Nephron progenitor cell (in vitro differentiated cells): ENCODE measurements at places on chromosomes 1 and 21.
A peak's percentile ranks its signal among the peaks of the same experiment; 100 is the strongest.

GRCh38 chr1:196690582-196690981 is 38.7 kb downstream of the CFH start:
- DNase-seq = no peak

DNA sequence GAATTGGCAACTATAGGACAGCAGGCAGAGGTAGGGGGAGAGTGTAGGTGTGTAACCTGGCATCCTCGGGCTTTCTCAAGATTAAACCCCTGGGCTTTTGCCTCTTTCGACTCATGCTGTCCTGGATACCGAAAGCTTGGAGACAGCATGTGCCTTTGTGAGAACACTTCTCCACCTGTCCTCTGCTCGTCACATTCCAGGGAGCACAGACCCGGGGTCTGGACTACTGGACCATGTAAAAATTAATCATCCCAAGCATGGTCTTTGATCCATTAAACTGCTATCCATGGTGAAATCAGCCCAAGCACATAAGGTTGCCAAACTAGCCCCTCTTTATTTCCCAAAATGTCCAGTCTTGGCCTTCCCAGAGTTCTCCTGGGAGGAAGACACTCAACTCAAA is 9.0 kb upstream of the RNF186 start:
- DNase-seq = no peak

DNA sequence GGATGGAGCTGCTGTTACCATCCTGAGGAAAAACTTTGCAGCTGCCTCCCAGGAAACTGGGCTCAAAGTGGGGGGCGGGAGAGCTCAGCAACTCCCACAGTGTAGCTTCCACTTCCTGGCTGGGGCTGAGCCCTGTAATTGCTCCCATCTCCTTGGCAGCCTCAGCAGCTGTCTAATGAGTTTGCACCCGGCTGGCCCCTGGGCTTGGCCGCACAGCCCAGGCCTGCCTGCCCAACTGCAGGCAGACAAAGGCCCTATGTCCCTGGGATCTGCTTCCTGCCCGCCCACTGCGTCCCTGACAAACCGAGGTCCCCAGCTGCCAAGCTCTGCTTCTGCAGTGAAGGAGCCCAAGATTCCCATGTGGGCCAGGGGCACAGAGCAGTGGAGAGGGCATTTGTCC is 30.1 kb downstream of the EDN2 start:
- DNase-seq = no peak

DNA sequence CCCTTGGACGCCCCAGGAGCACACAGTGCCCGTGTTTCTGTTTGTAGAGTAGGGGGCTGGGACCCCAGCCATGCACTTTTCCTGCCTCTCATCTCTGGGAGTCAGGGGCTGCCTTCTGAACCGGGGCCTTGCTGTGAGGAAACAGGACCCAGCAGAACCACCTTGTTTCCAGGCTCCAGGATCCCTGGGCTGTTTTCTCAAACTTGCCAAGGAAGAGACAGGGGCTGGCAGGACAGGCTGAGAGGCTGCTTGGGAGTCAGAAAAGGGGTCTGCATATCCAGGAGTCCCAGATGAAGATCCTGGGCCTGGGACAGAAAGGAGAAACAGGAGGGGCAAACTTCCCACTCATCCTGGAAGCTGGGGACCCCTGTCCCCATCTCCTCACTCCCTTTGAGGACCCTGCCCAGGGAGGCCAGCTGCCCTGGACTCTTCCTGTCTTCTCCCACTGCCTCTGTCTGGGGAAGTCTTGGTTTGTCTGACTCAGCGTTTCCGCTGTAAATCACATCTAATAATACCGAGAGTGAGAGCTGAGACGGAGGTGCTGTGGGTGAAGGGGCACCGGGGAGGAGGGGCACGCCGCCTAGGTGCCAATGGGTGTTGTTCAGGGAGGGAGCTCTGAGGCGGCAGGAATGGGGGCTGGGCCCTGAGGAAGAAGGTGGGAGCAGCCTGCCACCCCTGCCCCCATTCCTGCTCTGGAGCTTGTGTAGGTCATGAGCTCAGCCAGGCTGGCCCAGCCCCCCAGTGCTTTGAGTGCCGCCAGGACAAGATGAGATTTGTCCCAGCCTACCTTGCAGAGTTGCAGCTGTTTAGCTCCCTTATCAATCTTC is 16.7 kb downstream of the POU3F1 start:
- DNase-seq = peak; percentile 34

GRCh38 chr1:222843469-222844410 is 28.9 kb downstream of the DISP1 start:
- DNase-seq = no peak

DNA sequence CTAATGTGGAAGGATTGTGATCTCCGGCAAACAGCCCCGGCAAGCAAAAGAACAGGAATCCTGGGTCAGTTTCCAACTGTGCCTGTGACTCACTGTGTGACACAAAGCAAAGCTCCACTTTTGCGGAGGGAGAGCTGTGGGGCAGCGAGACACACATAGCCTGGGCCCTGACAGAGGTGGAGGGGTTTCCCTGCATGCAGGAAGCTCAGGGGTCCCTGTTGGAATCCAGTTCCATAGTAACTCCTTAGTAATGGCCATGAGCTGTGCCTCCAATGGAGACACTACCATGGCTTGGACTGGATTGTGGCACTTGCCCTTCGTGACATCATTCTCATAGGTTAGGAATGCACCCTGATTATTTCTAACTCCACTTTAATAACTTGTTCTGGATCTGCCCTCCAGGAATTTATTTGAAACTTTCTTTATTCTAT is 47.0 kb upstream of the ATF3 start:
- DNase-seq = no peak

DNA sequence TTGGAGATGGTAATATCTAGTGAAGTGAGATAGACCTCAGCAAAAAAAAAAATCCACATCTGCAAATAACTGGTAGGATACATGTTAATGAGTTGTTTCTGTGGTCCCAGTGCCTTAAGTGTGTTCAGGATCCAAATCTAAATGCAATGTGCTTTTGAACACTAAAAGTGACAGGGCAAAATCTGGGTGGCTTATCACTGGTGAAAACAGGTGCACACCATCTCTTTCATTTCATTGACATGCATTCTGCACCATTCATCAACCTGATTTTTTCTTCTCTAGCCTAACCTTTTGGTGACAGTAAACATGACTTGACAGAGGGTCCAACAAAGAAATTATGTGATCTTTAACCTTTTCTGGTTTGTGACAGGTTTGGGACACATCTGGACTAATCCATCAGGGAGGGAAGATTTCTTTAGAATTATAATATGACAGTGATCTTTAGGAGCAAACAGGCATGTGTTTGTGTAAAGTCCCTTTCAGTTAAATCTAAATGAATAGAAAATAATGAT is 201.6 kb upstream of the NEGR1 start:
- DNase-seq = no peak

- no peak for DNase-seq
Observed at GRCh38 chr1:113804421-113805255, 7.6 kb downstream of the RSBN1 start.

GRCh38 chr1:170800812-170801211 is 134.5 kb upstream of the MROH9 start:
- DNase-seq = no peak

DNA sequence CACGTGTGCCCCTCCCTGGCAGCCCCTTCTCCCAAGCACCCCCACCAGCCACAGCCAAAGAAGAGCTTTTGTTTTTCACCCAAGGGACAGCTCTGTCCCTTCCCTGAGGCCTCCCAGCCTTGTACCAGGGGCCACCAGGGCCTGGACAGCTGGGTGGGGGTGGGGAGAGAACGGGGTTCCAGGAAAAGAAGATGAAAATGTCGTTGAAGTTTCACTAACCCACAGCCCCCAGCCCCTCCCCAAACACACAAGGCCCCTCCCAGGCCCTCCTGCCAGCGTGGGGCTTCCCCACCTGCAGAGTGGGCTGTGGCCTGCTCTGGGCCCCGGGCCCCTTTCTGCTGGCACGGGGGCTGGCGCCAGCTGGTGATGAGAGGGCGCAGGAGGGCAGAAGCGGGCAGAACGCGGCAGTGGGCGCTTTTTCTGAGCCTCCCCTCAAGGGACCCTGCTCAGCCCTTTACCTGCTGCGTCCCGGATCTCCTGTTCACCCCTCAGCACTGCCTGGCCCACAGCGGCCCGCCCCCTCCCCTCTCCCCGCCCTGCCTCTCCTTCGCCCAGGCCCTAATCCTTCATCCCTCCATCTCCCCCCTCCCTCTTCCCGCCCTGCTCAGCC is 5.5 kb upstream of the ANKRD65 start:
- no peak for DNase-seq

DNA sequence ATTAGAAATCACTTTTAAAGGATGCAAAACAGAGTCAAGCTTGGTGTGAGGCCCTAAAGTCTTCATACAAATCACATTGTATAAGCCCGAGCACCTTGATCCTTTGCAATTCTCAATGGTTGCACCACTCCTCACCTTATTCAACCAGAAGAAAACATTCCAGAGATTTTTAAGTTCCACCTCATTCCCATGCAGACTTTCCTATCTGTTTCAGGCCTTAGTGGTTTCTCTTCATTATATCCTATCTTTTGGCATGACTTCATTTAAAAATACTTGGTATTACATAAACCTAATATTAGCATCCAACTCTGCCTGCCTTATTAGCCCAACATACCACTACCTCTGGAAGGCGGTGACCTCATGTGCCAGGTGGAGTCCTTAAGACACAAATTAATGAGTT is 9.3 kb upstream of the GREM2 start:
- DNase-seq = no peak

- no peak for DNase-seq
Observed at GRCh38 chr1:16095447-16095846, 22.0 kb upstream of the FAM131C start.

DNA sequence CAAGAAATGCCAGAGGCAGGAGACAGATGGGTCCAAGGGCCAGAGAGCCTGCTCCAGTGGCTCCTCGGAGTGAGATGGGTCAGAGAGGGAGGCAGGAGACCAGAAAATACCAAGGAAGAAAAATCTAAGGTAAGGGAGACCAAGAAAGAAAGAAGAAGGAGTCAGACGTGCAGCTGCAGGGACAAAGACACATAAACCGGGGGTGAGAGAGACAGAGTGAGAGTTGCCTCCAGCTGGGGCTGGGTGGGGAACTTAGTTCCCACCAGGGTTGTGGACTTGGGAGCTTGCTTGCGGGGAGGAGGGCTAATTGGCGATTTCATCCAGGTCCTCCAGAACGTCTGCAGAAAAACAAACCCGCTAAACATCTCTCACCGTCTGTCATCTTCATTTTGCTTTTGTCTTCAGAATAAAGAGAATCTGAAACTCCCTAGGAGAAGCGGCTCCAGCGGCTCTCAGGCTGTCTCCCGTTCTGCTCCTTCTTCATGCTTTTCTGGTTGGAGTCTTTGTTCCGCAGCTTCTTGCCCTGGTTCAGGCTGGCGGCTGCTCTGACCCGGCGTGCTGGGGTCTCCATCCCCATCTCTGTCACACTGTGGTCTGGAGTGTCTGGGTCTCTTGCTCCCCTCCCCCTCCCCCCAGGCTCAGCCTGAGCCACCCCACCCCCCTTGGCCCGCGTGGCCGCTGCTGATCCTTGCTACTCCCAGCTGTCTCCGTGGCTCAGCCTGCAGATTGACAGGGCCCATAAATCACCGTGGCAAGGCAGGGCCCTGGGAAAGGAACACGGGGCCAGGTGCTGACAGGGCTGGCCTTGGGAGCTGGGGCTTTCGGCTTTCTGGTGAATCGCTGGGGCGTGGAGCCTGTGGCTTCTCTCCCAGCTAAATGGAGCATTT is 66.6 kb downstream of the UBIAD1 start:
- peak; percentile 67 for DNase-seq

DNA sequence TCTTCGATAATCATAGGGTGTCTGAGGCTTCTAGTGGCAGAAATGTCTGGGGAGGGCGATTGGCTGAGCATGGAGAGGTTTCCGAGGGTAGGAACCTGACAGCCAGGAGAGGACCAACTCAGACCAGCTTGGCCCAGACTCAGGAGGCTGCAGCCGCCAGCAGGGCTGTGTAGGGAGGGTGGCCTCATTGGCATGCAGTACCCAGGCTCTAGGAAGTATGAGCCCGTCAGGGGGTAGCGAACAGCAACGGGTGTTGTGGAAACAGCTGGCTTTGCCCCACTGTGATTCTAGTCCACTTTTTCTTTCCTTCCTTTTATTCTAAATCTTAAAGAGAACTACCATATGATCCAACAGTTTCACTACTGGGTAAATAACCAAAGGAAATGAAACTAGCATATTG is 103.3 kb downstream of the DIRAS3 start:
- no peak for DNase-seq

DNA sequence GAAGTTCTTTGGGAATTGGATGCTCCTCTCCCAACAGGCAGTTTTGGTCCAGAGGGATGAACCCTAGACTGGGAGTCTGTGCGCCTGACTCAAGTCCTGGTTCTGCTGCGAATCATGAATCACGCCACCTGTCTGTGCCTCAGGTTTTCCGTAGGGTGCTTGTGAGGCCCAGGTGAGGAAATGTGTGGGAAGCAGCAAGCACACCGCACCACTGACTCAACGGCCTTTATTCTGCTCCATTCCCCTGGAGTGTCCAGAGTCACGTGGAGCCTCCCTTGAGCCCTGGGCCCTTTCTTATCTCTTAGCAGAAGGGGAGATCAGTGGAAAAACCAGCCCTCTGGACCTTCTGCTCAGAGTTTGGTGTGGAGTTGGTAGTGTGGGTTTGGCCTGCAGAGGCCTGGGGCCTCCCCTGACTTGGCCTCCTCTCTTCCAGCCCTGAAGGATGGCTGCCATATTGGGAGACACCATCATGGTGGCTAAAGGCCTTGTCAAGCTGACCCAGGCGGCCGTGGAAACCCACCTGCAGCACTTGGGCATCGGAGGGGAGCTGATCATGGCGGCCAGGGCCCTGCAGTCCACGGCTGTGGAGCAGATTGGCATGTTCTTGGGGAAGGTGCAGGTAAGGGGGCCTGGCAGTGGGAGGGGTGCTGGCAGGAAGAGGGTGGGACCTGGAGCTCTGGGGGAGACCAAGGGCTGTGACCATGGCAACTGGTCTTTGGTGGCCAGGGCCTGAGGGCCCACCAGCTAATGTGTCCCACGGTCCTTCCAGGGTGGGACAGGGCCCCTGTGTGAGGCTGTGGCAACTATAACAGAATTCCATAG is 21.1 kb downstream of the COQ8A start:
- no peak for DNase-seq

DNA sequence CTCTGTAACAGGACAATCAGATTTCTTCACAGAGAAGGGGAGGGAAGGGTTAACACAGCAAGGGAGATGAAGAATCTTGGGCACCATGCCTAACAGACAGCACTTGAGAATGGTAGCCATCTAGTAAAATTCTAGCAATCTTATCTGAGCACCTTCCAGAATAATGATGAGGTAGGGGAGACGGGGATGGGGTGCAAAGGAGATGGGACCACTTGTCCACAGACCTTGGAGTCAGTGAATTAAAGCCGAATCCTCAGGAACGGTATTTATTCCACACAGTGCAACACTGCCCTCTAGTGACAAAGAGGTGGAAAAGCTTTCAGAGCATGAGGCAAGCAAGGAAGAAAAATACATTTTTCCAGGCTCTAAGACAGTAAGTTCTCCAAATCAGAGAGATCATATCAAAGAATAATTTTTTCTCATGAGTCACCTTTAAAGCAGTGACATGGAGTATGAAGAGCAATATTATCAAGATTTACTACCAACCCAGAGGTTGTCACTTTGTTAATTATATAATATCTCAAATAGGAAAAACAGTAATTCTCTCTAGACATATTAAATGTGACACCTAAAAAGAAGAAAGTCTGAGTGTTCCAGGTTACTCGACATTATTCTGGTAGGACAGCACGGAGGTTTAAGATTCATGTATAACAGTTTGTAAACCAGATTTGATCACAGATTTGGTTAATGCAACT is 43.3 kb upstream of the LPAR3 start:
- peak; percentile 33 for DNase-seq
